Cardiac fibroblast (primary cell): ENCODE measurements at places on chromosomes 5 and 9.
A peak's percentile ranks its signal among the peaks of the same experiment; 100 is the strongest.

DNA sequence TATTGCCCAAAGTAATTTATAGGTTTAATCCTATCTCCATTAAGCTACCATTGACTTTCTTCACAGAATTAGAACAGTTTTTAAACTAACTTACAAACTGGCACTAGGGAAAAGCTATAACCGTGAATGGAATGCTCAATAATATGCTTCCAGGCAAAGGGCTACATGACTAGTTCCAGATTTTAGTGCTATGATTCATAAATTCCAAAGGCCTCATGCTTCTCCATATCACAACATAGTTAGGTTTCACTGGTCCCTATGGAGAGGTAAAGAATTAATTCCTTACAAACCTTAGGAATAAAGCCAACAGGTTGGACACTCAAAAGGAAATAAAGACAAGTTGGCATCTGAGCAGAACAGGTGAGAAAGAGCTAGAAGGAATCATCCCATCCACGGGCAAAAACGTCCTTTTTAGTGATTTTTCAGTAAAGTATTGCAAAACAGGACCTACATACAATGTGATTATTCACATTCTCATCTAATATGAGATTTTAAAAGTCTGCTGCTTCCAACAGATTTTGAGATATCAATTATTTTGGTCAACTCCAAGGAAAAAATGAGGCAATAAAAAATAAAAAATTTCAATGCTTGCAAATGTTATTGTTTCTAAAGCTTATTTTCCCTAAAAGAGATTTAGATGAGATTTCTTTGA, 97.0 kb upstream of the TARS1 start:
- peak; percentile 92 for DNase-seq

DNA sequence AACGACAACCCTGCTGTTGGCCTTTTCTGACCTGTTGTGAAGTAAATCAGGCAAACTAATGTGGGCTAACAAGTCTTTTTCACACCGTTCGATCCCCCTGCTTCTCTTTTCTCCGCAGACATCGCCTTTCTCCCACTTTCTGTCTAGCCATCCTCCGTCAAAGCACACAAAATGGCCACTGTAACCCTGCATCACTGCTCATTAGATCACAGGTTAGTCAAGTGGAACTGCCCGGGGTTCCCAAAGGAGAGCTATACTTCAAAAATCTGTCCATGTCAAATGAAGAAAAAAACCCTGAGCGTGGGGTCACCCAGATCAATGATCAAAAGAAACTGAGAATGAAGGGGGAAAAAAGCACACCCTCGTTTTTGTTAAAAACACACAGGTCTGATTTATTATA, 212.1 kb downstream of the ARL15 start:
- DNase-seq, result no peak

GRCh38 chr5:113186061-113186460, 209.5 kb downstream of the DCP2 start:
- no peak for DNase-seq

DNA sequence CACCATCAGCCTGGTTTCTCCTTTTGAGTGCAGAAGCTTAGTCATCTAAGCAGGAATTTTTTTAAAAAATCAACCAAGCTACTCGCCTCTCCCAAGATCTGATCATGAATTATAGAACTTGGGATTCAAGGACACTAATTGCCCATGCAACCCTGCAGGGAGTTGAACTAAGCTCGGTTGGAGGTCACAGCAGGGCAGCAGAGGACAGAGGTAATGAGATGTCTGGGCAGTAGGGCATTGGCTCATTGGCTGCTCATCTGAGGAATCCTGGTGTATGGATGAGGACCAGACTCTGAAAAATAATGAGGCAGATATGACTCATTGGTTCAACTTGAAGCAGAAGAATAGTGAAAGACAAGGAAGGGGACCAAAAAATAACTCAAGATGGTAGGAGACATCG, 111.8 kb upstream of the TLE1 start:
- peak; percentile 52 for DNase-seq

GRCh38 chr5:124132843-124133242, 613.6 kb downstream of the ZNF608 start:
- no peak for DNase-seq

GRCh38 chr9:83491413-83491812, 46.8 kb downstream of the FRMD3 start:
- no peak for DNase-seq

GRCh38 chr5:23677996-23678395, 170.6 kb downstream of the PRDM9 start:
- no peak for DNase-seq

DNA sequence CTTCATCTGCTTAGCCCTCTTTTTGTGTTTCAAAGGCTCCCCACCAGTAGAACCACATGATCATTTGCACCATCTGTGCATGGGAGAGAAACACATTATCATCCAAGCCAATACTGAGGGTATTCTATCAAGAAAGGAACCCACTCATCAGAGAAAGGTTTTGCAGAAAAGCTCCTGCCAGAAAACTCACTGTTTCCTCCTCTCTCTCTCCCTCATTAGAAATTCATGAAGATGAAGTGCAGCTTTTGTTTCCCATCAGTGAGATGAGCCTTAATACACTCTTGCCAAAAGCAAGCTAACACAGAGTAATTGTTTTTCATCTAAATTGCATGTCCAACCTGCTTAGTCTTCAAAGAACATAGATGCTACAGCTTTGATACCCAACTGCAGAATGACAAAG, 142.4 kb upstream of the GRAMD2B start:
- no peak for DNase-seq

DNA sequence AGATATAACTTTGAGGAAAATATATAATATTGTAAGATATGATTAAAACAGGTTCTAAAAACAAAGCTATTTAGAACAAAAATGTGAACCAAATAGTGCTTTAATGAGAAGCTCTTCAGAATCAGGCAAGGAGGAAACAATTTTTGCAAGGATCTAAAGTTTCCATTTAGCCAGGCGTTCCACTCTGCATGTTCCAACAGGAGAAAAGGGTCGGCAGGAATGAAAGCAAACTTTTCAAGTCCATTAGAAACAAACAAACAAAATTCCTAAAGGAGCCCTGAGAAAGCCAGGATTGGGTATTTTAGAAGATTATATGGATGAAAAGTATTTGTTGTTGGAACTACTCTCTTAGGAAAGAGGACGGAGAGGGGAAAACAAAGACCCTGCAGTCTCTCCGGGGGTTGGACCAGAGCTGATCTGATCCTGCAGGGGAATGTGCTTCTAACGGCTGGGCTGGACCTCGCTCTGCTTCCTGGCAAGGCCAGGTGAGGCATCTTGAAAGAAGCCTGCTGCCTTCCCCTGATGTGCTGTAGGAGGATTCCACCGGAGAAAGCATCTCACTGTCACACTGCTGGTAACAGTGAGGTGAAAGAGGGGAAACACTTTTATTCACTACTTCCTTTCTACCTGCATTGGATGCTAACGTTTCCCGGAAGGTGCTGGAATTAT, 94.6 kb downstream of the PRRT1B start:
- DNase-seq, result no peak

DNA sequence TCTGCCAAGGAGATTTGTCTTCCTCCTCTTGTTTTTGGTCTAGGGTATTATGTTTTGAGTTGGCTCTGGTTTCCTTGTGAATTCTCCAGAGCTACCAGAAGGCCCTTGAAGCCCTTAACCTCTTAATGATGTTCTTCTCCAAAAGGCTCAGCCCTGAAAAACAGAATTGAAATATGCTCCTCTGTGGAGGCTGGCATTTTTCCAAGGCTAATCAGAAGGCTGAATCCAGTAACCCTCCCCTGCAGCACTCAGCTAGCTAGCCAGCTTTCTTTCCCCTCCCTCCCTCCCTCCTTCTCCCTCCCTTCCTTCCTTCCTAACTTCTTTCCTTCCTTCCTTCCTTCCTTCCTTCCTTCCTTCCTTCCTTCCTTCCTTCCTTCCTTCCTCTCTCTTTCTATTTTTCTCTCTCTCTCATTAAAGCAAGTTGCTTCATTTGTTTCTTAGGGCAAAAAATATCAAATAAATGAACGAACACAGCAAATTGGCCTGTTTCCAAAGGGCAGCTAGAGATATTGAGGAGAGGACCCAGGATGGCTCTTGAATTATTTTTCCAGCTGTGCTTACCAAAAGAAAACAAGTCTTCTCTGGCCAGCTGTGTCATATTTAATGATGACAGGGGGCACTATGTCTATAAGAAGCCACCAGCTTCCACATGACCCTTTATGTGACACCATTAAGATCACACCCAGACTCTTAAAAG, 38.7 kb downstream of the JAKMIP2 start:
- DNase-seq, result peak; percentile 4

GRCh38 chr9:70887826-70888225, 233.6 kb downstream of the TRPM3 start:
- DNase-seq, result no peak

- peak; percentile 48 for DNase-seq
Measured at GRCh38 chr9:94807556-94807955, 81.1 kb downstream of the AOPEP start.

- peak; percentile 25 for DNase-seq
Measured at GRCh38 chr9:3662671-3663070, 136.9 kb upstream of the RFX3 start.

DNA sequence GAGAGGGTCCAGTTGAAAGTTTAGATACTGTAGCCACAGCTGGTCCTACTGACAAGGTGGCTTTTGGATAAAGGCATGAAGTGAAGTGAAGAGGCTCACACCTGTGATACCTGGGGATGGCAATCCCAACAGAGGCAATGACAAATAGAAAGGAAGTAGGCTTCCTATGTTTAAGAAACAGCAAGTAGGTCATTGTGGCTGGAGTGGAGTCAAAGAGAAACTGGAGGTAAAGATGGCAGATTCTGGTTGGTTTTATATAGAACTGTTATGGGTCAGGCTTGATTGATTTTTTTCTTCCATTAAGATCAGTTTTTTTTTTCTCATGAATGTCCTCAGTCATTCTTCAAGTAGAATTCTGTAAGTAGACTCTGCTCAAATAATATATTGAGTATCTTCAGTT, 79.5 kb downstream of the ANXA1 start:
- DNase-seq, result no peak

DNA sequence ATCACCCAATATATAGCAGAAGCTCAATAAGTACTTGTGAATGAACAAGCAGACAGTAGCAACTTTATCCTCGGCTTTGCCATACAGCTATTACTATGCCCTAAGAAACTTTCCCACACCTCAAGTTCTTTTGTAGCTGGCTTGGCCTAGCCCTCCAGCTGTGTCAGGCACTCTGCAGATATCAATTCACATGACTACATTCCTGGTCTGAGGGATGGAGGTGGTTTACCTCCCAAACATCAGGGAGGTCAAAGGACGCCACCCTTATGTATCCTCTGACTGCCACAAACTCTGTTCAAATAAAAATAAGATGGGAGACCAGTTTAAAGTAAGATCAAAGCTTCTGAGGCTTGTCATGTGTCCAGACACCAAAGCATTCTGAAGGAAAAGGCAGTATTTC, 416.3 kb downstream of the PIK3R1 start:
- DNase-seq, result no peak
